ENCODE measurements at places on chromosomes 7 and 10.

- DNase-seq, result no peak
Measured at GRCh38 chr7:112779667-112780066, 10.5 kb downstream of the TMEM168 start.

DNA sequence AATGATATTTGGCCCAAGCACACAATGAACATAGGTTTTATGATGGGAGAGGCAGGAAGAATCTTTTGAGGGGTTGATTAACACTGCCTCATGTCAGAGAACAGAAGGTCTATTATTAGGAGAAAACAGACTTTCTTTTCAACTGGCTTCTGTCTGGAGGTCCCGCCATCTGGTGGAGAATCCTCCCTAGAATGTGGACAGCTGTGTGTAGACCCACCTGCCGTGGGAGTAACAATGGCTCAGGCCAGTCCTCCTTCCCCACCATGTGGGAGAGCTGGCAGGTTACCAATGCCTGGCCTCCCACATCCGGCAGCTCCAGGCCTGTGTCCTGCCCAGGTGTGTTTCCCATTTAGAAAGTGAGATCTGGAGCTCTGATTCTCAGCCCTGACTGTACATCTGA is 70.4 kb upstream of the AOAH start:
- no peak for DNase-seq

- DNase-seq, result no peak
Measured at GRCh38 chr10:8410506-8410905, 356.0 kb downstream of the GATA3 start.

DNA sequence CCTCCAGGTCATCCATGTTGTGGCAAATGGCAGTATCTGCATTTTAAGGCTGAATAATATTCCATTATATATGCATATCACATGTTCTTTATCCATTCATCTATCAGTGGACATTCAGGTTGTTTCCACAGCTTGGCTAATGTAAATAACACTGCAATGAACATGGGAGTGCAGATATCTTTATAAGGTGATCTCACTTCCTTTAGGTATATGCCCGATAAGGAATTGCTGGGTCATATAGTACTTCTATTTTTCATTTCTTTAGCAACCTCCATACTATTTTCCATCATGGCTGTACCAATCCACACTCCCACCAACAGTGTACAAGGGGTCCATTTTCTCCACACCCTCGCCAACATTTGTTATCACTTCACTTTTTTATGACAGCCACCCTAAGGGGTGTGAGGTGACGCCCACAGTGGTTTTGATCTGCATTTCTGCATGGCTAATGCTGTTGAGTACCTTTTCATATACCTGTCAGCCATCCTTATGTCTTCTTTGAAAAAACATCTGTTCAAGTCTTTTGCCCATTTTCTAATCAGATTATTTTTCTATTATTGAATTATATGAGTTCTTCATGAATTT is 18.9 kb downstream of the ABI1 start:
- no peak for DNase-seq

GRCh38 chr10:126243971-126244370 is 144.3 kb downstream of the ADAM12 start:
- DNase-seq, result no peak

DNA sequence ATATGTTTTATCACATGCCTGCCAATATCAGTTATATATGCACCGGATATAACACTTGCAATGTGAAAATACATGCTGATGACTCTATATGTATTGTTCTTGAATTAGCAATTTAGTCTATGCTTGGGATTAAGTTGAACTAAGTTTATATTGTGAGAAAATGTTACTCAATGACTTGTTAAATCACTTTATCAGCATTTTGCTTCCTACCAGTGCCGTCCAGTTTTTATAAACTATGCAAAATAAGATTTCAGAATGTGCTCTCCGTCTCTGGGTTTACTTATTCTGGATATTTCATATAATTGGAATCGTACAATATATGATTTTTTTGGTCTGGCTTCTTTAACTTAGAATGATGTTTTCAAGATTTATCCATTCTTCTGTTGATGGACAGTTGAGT is 25.5 kb upstream of the SLC26A3 start:
- no peak for DNase-seq

- DNase-seq, result no peak
Measured at GRCh38 chr7:43244784-43245183, 132.3 kb downstream of the HECW1 start.

- DNase-seq, result no peak
Measured at GRCh38 chr7:27191833-27192545, 7.0 kb upstream of the HOXA11 start.

GRCh38 chr7:23713285-23714149 is 3.5 kb downstream of the STK31 start:
- DNase-seq, result no peak

DNA sequence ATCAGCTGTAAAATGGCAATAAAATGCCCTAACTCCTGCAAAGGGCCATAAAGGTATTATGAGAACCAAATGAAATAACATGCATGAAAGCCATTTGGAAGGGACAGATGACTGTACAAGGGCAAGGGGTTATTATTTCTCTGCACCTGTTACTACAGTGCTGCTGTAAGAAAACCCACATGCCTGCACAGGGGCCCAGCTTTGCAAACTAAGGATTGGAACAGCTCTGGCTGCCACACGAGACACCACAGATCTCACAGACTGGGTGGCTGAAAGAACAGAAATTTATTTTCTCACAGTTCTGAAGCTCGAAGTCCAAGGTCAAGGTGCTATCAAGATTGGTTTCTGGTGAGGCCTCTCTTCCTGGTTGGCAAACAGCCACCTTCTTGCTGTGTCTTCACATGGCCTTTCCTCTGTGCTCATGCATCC is 409.0 kb upstream of the NRP1 start:
- no peak for DNase-seq

DNA sequence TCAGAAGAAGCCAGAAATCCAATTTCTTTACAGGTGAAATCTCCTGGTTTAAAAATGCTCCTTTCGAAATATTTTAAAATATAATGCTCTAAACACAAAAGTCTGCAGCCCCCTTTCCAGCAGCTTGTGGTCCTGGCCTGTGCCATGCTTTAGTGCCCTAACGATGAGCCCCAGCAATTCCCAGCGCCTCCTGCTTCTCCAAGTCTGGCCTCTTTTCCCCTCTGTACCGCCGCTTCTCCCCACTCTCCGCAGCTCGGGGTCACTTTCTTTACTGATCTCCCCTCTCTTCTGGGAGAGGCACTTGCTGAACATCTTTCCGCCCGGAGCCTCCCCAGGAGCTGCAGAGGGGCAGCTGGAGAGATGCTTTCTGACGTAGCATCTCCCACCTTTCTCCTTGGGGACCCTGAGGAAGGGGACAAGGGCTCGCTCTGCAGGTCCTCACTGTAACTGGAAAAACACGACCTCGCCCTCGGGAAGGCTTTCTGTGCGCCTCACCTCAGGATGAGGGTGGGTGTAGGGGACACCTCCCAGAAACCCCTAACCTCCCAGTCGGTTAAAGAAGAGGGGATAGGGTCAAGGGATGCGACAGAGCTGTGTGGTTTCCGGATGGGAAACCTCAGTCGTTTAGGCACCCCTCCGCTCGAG is 565 bp upstream of the INA start:
- DNase-seq, result no peak

- no peak for DNase-seq
Measured at GRCh38 chr7:143979359-143979758, 20.8 kb upstream of the OR6B1 start.
